IMR-90 (cell line): ENCODE measurements at places on chromosomes 1 and 21. TPM values are rescaled to one million over a fixed set of nuclear protein-coding genes. Genes with fewer than 3 reads are reported as not detected.

DNA sequence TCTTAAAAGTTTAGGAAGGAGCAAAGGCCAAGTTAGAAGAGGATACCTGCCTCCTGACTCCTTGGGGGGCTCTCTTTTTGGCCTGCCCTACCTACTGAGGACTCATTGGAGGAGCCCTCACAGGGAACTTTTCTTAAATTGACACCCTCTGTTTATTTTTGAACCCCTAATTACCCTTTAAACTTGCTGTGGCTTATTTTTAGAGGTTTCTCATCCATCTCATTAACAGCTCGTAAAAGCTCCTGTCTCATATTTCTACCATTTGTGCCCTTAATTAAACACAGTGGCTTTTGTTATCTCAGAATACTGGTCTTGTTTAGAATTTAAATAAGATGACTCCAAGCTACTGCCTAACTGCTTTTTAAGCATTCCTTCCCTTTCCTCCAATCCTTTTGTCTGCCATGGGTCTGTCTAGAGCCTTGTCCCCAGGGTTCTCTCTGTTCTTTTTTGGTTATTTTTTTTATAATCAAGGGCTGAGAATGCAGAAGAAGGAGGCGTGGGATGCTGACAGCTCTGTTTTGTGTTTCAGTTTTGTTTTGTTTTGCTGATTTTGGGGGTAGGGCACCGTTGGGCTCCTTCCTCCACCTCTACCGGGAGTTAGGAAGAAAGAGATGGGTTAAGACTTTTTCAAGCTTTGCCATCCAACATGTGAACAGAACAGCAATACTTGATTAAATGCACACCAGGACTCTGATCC is 78.0 kb downstream of the SYT6 start:
- H3K36me3 ChIP-seq, result no peaks in the 10 kb centered on the region
- H3K4me3 ChIP-seq, result no peak overlapping the region
- no peaks in the 10 kb centered on the region for H3K4me1 ChIP-seq

The TNNI3K gene
- 0.28 and 0.90 TPM in 2 replicates for total RNA-seq

DNA sequence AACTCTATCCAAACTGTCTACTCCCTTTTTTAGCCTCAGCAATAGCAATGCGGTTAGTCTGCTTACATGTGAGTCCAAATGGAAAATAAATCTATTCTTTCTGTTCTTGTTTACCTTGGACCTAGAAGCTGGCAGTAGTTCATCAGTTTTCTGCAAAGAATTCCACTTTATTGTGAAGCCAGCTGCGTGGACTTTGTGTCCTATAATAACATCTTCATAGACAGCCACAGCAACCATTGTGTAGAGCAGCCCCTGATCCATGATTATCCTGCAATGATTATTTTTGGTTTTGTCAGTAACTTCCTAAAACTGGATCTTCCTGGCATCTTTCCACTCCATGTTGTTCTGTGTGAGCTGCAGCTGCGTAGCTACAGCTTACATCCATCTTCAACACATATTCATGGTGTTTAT is 408.7 kb downstream of the NUF2 start:
- H3K4me1 ChIP-seq, result no peaks in the 10 kb centered on the region
- no peak for DNase-seq
- no peak overlapping the region for H3K27ac ChIP-seq
- H3K27me3 ChIP-seq, result no peaks in the 10 kb centered on the region

DNA sequence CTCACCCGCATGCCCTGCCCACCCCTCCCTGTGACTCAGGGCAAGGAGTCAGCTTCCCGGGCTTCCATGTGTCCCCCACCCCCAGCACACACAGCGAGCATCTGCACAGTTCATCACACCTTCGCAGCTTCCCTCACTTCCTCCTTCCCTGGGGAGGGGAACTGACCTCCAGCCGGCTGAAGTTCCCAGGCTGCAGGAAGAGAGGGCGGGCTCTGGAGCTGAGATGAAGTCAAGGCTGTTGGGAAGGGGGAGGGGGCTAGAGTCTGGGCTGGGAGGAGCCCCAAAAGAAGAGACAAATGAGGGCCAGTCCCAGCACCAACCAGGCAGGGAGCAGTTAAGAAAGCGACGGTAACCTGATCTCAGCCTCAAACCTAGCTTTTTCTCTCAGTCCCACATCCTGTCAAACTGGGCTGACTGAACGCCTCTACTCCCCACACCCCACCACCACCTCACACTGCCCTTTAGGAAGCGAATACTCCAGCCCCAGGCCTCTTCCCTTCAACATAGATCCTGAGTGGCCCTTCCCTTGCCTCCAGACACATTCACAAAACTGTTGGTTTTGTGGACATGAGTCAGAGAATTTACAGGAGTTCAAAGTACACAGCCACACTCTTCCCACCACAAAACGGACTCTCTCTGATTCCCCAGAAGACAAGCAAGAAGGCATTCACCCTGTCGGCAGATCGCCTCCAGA is 1.8 kb downstream of the RHOC start:
- H3K27me3 ChIP-seq, result no peaks in the 10 kb centered on the region
- H3K27ac ChIP-seq, result peak overlapping the region; percentile 79
- peaks cover 29% of the 10 kb centered on the region for H3K4me1 ChIP-seq
- peaks cover 24% of the 10 kb centered on the region for H3K36me3 ChIP-seq

The KHDC4 gene
- total RNA-seq, result 22.5 and 28.0 TPM in 2 replicates
